Psoas muscle (tissue), 8 donors: ENCODE measurements at places on chromosomes 5 and 9. TPM values are rescaled to one million over a fixed set of nuclear protein-coding genes. Genes with fewer than 3 reads are reported as not detected.
A peak's percentile ranks its signal among the peaks of the same experiment; 100 is the strongest.

DNA sequence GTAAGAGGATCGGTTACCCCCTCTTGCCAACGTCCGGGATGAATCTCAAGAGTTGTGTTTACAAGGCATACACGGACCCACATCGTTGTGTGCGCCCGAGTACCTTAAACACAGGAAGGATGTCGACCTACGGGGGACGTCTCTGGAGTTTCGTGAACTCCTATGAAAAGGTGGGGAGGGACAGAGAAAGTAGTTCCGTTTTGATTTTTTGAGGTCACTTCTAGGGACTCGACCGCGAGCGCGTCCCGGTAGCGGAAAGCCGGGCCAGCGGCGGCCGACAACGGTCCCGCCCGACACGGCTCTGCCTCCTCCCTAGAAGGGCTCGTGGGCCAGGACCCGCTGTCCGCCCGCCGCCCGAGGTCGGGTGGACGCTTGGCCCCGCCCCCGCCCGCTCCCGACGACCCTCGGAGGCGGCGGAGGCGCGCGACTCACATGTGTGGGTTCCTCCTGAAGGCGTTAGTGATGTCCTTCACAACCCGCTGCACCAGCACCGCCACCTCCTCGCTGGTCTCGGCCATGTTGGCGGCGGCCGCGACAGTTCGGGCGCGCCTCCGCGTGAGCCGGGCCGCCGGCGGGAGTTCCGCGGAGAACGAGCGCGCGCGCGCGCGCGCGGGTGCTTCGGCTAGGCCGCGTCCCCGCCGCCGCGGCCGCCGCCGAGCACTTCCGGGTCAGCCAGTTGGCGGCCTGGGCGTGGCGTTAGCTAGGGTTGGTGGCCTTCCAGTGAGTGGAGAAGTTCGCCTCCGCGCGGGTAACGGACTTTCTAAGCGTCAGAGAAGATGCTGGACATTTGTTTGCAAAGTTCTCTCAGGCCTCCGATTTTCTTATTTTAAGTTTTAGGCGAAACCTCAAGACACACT, at the start of gene PTAR1:
TSS of gene PTAR1 (minus strand) at position 591 of the 857 bp plus-strand sequence. CDS start at position 518, 73 bp downstream.
- peak; percentile 93 for DNase-seq

Gene HTR4
- total RNA-seq: 0.24 TPM

Gene SPAG8
- 1.3 TPM for total RNA-seq

Gene TAF11L12
- not detected for total RNA-seq

GRCh38 chr5:128774605-128775004, 190.7 kb upstream of the SLC27A6 start:
- no peak for DNase-seq

- no peak for DNase-seq
Measured at GRCh38 chr5:24644761-24645160, at the start of gene CDH10. TSS of gene CDH10 (minus strand) at chr5:24644978. CDS start at chr5:24593490, 51,488 bp downstream.

GRCh38 chr5:55407059-55407684, 99.4 kb downstream of the MTREX start:
- DNase-seq: no peak

DNA sequence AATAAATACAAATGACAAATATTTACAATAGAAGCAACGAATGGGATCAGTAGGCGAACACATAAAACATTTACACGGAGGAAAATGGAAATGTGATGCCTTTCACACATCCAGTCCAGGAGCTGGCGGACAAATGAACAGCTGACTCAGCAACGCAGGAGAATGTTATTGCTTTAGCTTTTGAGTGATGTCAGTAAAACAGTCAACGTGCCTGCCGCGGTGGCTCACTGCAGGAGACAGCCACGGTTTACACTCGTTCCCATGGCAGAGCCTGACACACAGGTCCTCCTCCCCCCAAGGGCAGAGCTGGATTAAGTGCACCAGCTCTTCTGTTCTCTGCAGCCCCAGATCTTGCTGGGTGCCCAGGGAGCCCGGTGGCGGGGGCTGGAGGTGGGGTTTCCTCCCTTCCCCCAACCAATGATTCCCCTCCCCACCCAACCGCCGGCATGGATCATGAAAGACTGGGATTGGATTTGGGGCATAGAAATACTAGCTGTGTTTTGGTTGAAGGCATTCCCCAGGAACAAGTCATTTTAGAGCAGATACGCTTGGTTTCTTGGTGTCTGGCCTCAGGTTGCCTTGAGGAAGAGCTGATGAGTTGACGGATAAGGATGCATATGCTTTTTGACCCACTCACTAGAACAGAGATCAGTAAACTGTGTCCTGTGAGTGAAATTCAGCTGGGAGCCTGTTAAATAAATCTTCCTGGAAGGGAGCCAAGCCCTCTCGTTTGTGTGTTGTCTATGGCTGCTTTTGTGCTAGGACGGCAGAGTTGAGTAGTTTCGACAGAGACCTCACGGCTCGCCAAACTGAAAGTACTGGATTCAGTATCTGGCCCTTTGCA, 12.5 kb downstream of the STC2 start:
- no peak for DNase-seq

- no peak for DNase-seq
Measured at GRCh38 chr9:21810881-21811280, 8.4 kb downstream of the MTAP start.

DNA sequence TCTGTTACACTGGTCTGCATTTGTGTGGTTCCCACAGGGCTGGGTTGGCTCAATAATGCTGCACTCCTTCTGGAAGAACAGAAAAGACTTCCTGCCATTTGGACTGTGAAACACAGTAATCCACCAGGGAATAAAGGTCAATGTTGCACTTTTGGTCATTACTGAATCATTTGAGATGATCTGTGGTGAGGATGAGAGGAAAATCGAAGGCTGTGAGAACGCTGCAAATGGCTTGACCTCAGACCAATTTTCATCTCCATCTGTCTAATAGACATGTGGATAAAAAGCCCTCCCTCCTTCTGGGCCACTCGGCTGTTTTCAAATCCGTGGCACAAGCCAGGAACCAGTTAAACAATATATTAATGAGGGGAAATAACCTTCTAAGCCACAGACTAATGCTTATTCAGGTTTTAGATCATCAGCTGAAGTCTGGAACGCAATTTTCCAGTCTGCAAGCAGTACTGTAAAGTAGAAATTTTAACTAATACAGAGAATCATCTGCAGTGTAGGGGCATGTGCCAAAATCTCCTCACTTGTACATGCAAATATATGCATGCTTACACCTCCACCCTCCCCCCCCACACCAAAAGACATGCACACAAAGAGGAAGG, 20.2 kb downstream of the TLE1 start:
- DNase-seq: no peak

DNA sequence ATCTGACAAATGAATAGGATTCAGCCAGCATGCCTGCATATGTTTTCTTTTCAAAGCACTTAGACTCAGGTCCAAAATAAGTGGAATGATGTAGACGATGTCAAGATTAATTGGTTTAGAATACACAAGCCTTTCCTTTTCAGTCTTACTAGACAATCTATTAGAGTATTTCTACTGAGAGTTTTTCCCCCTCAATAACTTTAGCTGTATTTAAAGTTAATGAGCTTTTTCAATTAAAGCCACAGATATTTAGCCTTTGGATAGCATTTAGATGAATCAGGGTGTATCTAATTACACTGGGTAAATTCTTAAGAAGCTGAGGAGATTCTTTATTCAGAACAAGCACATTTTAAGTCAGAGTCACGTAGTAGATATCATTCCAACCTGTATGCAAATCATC, 198.7 kb upstream of the MPDZ start:
- DNase-seq: no peak

DNA sequence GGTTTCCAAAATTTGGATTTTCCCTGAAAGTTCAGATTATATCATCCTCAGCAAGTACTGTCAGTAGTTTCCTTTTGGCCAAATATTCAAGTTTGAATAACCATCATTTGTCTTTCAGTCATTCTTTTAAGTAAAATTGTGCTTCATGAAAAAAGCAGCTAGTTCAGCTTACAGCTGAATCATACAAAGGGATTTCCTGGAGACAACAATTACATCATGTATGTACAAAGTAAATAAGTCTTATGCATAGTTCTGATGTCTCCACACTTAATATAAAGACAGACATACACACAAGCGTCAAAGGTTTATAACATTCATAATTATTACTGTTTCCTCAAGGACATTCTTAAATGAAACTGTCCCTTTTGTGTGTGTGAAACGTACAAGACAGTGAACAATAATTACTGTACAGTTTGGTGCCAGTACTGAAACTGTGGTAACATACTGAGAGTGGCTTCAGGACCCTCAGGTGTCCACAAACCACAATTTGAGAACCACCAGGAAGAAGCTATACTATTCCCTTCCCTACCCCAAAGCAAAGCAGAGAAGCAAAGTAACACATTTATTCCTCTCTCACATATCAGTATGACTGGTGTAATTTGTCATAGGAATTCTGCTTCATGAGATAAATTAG, 746.6 kb downstream of the TAF11L14 start:
- DNase-seq: no peak

Gene MIGA2
- 16.2 TPM for total RNA-seq

Gene SET
- 171 TPM for total RNA-seq

Gene GALNT12
- total RNA-seq: 0.32 TPM

- DNase-seq: no peak
Measured at GRCh38 chr9:70352802-70353201, 61.7 kb downstream of the KLF9 start.

Gene TLX3
- total RNA-seq: not detected

Gene CDK9
- 26.5 TPM for total RNA-seq

DNA sequence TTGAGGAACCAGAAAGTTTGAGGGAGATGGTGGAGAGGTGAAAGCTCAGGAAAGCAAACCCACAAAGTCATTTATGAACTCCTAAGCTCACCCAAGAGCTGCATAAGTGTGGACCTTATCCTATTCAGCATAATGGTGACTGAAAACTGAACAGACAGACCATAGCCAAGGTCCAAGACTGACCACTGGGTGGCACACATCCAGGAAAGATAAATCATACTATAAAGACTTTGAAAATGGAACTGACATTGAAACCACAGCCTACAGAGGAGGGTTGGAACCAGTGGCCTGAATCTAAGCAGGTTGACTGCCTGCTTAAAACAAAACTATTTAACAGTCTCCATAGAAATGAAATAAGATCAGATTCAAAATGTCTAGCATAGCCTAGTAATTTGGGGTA, 121.0 kb upstream of the RGS7BP start:
- DNase-seq: no peak

DNA sequence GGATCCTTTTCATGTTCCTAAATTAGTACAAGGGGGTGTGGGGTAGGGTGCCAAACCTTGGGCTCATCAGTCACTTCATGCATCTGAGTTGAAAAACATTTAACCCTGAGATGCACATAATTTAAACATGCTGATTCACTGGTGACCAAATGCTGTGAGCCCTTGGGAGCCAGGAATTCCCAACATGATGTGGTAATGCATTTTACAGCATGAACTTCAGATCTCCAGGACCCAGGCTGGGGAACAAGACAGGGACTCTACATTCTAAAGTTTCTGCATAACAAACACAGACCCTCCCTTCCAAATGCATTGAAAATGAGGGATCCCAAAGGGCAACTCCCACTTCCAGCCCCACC, 322.2 kb downstream of the NDUFS4 start:
- DNase-seq: no peak

DNA sequence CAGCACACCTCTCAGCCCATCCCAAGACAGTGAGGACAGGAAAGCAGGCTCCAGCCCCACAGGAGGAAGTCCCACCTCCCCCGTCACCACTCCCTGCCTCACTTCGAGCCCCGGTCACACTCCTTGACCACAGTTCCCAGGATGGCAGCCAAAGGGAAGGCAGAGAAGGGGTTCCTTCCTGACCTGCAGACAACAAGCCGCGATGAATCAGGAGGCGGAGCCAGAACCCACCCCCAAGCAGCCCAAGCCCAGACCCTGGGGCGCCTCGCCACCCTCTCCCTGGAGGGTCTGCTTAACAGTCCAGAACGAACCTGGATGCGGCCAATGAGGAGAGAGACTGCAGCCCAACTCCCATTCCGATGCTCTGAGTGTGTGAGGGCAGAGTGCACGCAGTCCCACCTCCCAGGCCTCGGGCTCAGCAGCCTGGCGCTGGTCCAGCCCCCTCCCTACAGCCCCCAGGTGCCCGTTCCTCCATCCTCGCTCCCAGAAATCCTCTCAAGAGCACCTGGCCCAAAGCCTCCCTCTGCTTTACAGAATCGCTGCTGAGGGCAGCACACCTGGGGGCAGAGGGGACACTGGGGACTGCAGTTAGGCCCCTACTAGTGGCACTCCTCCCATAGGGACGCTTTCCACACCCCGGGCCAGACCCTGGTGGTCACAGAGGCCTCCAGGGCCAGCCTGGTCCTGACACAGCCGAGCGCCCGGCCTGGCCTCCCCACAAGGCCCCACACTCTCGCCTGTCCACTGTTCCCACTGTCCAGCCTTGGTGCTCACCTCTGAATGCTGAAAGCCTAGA, 69.6 kb upstream of the LRRTM2 start:
- no peak for DNase-seq

- no peak for DNase-seq
Measured at GRCh38 chr9:100131216-100131615, 32.2 kb downstream of the INVS start.

- DNase-seq: no peak
Measured at GRCh38 chr5:138945421-138946240, 70.5 kb upstream of the LRRTM2 start.

Gene LVRN
- total RNA-seq: 2.0 TPM

DNA sequence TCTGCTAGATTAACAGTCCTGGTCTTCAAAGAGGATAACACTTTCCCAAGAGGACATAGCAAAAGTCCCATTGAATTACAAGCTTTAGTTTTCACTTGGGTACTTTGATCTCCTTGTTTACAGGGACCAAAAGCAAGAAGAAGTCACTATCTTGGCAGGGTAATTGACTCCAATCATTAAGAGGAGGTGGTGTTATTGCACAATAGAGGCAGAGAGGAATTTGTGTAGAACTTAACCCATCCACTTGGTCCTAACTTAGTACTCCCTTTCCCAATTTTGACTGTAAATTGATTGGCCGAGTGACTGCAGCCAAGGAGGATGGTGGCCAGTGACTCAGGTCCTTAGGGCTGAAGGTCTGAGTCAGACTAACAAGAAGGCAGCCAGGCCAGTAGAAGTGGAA, 9.3 kb upstream of the TRPC7 start:
- DNase-seq: no peak

GRCh38 chr5:59189472-59190244, 606.8 kb downstream of the RAB3C start:
- DNase-seq: no peak

Gene LCN9
- not detected for total RNA-seq
